ENCODE measurements at places on chromosomes 1 and 21.

- no peak for DNase-seq
Observed at GRCh38 chr1:212970085-212970484, 19.7 kb downstream of the VASH2 start.

DNA sequence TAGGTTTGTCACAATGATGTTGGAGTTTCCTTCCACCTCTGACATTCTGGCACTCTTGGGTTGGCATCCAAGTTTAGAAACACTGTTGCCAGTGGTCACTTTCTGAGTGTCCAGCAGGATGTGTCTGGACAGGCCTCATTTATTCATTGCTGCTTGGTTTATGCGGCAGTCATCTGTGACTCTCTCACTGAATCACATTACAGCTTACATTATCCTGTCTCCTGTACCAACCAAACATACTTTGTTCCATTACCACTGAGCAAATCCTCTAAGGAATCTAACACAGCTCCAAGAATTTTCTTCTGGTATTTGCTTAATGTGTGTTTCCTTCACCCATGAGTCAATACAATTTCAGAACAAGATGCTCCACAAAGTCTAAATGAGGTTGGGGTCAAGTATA is 19.9 kb downstream of the SGIP1 start:
- no peak for DNase-seq

GRCh38 chr1:24374891-24375786 is 38.4 kb downstream of the STPG1 start:
- DNase-seq, result no peak

DNA sequence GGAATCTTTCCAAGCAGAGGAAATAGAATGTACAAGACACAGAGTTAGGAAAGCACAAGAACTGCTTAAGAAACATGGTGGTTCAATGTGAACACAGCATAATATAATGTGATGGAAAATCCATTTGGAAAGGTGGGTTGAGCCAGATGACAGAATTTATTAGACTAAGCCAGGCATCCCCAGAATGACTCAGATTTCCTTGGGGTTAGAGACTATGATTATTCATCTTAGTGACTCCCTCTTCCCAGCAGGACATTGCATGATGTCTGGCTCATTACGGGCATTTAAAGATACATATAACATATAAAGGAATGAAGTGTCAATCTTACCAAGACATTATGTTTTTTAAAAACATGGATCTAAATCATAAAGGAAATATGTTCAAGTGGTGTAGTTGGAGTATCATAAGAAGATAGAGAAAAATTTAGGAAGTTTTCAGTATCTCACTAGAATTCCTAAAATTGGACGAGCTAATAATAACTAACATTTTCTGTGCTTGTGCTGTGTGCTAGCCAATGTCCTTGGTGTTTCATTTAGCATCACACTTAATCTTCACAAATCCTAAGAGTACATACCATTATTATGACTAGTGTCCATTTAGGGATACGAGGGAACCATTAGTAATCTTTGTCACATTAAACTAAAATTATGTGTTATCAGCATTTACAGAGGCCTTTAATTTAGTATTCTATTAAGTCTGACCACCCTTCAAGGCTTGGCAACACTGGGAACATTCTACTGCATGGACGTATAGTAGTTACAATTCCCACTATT is 41.0 kb upstream of the ST6GALNAC5 start:
- no peak for DNase-seq

DNA sequence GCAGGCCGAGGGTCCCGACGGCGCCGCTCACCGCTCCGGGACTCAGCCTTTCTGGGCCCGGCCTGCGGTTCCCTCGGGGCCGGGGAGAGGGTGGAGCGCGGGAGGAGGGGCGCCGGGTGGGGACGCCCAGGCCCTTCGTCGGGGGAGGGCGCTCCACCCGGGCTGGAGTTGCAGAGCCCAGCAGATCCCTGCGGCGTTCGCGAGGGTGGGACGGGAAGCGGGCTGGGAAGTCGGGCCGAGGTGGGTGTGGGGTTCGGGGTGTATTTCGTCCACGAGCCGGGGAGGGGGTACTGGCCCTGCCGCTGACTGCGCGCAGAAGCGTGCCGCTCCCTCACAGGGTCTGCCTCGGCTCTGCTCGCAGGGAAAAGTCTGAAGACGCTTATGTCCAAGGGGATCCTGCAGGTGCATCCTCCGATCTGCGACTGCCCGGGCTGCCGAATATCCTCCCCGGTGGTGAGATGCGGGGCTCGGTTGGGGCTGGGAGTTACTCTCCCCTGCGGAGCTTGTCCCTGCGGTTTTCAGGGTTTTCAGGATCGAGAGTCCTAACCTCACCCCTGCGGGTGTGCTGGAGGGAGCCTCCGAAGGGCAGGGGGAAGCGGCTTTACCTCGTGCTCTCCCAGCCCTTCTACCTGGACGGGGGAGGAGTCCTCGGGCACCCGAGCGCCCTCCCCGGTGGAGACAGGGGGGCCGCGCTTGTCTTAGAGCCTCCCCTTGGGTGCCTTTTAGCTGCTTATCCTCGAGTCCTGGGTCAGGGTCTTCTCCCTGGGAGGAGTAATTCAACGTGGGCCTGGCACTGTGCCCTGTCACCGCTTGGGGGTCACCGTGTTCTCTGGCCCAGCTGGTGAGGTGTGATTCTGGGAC is 2.1 kb downstream of the SAMD11 start:
- no peak for DNase-seq

- no peak for DNase-seq
Observed at GRCh38 chr1:71093938-71094337, 13.1 kb upstream of the ZRANB2 start.

GRCh38 chr21:38291874-38292273 is 35.1 kb downstream of the KCNJ15 start:
- no peak for DNase-seq

- no peak for DNase-seq
Observed at GRCh38 chr1:54597455-54598030, 25.8 kb downstream of the FAM151A start.

DNA sequence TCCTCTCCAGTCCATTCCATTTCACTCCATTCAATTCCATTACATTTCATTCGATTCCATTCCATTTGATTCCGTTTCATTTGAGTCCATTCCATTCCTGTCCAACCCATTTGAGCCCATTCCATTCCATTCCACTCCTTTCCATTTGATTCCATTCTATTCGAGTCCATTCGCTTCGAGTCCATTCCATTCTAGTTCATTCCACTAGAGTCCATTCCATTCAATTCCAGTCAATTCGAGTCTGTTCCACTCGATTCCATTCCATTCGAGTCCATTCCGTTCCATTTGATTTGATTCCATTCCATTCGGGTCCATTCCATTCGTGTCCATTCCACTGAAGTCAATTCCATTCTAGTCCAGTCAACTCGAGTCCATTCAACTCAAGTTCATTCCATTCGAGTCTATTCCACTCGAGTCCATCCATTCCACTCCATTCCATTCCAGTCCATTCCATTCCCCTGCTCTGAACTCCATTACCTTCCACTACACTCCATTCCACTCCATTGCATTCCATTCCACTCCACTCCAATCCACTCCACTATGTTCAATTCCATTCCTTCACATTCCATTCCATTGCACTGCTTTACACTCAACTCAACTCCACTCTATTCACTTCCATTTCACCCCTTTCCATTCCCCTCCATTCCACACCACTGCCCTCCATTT is 2569.4 kb upstream of the TPTE start:
- DNase-seq, result no peak

GRCh38 chr21:38496224-38496623 is 2.1 kb downstream of the ERG start:
- no peak for DNase-seq

GRCh38 chr1:165112260-165112659 is 244.3 kb downstream of the LMX1A start:
- DNase-seq, result no peak

- DNase-seq, result no peak
Observed at GRCh38 chr21:15397258-15397657, 332.5 kb upstream of the NRIP1 start.

DNA sequence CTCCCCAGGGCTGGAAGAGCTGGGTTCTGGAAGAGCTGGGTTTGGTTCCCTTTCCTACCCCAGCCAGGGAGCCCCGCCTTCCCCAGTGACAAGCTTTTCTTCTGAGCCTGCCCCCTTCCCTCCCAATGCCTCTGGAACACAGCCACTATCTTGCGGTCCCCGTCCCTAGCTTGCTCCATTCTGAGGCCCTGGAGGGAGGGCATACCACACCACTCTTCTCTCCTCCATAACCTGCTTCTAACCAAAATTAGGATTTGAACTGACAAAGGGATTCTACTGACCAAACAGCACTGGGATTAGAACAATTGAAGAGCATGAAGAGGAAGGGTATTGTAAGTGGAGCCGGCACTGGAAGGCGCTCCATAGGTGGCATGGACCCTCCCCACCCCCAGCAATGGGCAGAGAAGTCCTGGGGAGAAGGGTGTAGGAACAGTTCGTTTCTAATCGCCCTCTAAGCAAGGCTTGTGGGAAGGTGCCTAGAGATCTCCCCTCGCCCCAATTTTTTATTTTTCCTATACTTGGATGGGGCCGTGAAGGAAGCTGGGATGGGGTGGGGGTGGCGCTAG is 690 bp downstream of the C1orf216 start:
- DNase-seq, result no peak

DNA sequence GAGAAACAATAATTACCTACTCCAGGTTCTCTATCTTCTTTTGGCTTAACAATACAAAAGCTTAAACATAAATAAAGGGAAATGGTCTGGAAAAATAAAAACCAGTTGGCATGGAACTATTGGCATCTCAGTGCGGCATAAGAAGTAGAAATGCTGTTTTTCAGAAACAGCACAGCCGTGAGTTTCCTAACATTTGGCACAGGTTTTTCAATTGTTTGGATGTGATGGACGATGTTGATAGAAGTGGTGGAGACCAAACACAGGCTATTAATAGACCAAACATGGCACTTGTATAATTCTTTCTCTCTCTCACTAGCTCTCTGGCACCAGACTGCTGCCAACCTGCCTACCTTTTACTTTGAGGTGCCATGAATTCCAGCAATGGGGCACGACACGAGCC is 36.2 kb downstream of the KCNN3 start:
- DNase-seq, result no peak

- DNase-seq, result no peak
Observed at GRCh38 chr1:63780565-63780964, 6.7 kb downstream of the ROR1 start.

DNA sequence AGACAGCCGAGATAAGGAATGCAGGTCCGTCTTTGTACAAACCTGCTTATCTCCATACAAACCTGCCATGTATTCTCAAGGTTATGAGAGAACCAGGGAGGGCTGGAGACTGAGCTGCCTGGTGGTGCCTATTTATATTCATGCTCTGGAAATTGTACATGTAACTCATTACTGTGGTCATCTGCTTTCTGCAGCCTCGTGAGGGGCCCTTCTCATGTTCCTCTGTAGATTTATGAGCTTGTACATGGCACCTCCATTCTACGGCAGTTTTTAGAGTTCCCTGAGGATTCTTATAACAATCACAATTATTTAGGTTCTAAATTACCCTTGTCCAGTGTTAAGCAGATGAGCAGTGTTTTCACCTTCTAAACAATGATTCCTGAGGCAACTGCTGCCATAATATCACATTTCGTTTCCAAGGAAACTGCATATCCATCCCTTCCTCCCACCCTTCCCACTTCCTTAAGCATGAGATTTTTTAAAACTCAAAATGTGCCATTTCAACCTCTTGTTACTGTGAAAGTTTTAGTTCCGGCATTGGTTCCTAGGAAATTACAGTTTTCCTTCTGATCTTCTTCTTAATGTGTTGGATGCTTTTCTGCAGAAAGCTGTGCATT is 112.1 kb downstream of the ST6GALNAC3 start:
- DNase-seq, result no peak

- no peak for DNase-seq
Observed at GRCh38 chr1:47575855-47576757, 138.3 kb downstream of the FOXD2 start.

DNA sequence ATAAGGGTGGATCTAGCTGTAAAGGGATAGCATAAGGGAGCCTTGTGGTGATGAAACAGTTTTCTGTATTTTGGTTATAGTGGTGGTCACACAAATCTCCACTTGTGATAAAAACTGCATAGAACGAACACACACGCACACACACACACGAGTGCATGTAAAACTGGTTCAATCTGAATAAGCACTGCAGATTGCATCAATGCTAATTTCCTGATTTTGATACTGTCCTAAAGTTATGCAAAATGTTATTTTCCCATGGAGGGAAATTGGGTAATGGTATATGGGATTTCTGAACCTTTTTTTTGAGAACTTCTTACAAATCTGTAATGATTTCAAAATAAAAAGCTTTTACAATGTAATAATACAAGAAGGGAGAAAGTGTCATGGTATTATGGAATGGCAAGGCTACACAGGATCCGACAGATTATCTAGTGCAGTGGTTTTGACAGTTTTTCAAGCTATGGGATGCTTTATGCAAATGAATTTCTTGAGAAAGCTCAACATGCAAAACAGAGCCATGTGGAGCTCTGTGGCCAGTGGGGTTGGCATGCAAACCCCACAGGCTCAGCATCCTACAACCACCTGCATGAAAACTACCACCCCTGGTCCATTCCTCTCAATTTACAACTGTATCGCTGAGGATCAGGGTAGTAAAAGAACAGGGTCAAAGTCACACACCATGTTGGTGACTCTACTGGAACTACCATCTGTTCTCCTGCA is 18.8 kb downstream of the SLC41A1 start:
- no peak for DNase-seq

- no peak for DNase-seq
Observed at GRCh38 chr1:218693599-218693998, 348.5 kb downstream of the TGFB2 start.

DNA sequence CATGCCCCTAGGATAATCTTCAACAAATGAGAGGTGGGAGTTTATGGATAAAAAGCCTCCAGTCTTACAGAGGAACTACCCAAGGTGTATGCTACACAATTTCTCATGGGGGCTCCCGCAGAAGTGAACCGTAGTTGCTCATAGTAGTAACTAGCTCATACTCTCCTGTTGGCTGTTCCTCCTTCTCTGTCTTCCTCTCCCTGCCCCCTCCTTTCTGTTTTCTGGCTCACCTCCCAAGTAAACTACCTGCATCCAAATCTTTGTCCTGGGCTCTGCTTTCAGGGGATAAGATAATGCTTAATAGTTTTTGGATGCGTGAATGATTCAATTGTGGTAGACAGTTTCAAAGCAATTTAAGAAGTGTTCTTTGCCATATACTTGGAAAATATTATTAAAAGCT is 90.1 kb upstream of the ROR1 start:
- no peak for DNase-seq

DNA sequence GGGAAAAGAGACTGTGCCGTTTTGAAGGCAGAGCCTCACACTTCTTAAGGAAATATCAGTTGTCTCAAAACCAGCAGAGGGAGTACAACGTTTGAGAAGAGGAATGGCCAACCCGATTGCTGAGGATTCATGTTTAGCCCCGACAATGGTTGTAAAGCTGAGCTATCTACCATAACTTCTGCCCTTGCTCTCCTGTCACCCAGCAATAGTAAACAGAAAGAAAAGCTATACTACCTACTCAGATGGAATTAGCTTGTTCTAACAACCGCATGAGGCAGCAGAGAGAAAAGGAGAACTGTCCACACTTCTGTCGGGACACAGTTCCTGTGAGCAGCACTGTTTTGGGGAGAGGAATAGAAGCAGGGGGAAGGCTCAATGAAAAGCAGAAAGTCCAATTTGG is 91.2 kb downstream of the SLC45A1 start:
- DNase-seq, result no peak

All from activated T-helper 1 cell treated with Interleukin-2 at 50 U/mL for 16 hours (primary cell).